GM19239 (cell line): ENCODE measurements at places on chromosomes 4 and X.

GRCh38 chr4:182895791-182896292 lies 21.3 kb downstream of the DCTD start:
- no peak for DNase-seq

DNA sequence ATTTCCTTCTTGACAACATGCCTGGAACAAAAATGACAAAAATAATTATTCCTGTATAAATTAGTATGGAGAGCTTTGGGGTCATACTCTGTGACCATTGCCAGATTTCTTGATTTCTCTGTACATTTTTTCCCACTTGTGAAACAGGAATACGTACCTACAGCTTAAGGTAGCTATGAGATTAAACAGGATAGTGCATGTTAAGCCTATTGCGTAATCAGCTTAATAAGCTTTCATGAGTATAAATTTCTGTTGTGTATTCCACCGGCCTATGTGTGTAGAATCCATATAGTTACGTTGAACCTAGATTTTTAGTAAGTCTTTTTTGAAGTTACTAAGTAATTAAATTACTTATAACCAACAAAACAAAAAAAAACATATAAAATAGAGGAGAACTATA lies 334.9 kb downstream of the DCTD start:
- no peak for DNase-seq

- DNase-seq = no peak
These were observed 3.6 kb downstream of the LINC00632 start for GRCh38 chrX:140713174-140713539.

GRCh38 chr4:78766650-78767049 lies 9.5 kb upstream of the BMP2K start:
- peak; percentile 26 for DNase-seq

DNA sequence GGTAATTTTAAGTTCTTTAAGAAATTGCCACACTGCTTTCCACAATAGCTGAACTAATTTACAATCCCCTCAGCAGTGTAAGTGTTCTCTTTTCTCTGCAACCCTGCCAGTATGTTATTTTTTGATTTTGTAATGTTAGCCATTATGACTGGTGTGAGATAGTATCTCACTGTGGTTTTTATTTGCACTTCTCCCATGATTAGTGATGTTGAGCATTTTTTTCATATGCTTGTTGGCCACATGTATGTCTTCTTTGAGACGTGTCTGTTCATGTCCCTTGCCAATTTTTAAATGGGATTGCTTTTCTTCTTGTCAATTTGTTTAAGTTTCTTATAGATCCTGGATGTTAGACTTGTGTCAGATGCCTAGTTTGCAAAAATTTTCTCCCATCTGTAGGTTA lies 86.1 kb downstream of the BMP3 start:
- no peak for DNase-seq

DNA sequence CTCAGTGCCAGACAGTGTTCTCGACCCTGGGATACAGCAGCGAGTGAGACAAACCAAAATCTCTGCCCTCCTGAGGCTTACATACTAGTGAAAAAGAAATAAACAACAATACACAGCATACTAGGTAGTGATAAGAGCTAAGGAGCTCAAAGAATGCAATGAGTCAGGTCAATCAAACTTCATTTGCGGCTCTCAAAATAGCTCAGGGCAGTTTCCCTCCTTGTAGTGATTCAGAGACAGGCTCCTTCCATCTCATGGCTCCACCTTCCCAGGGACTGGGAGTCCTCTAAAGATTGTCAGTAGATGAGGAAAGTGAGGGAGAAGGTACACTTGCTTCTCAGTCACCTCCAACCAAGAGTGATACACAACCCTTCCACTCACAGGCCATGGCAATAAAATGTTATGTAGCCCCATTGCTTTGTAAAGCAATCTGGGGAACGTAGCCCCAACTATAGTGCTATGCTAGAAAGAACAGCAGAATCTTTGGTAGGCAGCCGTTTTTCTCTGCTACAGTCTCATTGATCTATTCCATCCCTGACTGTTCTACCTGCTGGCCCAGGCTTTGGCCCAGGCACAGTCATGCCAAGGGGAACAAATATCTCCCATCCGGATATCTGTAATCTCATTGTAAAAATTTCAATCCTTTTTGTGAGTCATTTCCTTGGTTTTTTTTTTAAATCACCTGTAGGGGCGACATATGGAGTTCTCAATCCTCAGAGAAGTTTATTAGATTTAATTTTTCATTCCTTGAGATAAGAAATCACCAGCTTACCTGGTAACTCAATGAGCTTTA lies 183.1 kb upstream of the S100G start:
- no peak for DNase-seq

DNA sequence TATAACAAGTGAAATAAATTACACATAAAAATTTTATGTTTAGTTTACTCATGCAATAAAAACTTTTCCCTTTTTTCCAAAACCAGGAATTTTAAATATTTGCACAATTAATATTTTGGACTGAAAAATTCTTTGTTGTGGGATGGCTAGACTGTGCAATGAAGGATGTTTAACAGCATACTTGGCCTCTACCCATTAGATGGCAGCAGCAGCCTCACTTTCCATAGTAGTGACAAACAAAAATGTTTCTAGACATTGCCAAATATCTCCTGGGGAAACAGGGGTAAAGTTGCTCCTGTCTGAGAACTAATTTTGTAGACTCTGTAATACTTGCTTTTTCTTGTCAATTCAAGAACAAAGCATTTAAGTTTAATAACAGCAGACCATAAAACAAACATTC lies 49.8 kb downstream of the SCLT1 start:
- DNase-seq = no peak

DNA sequence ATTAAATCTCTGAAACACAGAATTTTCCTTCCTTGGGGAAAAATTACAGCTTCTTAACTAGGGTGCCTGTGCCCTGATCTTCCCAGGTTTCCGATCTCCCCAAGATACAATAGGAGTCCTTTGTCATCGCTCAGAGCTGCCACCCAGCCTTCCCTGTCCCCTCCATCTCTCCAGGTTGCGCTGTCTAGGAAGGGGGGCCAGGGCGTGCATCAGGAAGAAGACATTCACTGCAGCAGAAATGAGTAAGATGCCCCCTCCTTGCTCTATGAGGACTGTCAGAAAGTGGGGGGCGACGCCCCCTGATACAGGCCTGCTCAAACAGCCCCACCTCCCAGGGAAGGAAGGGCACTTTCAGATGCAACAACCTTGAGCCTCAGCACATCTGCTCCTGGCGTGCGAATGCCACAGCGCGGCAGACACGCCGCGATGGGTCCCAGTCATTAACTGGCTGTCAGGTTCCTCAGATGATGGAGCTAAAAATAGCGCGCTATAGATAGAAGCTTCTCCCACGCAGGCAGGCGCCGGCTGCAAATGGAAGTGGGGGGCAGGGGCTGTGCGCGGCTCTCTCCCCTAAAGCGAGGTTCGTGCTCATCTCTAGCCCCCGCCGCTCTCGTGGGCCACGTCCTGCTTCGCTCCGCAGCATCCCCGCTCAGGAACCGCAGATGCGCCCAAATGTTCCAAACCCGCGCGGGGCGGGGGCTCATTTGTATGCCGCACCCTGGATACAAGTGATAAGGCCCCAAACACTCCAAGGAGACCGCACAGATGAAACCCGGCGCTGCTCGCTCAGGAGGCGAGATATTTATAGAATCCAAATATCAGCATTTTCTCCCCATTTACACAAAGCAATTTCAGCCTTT lies 57.6 kb upstream of the LGI2 start:
- no peak for DNase-seq

DNA sequence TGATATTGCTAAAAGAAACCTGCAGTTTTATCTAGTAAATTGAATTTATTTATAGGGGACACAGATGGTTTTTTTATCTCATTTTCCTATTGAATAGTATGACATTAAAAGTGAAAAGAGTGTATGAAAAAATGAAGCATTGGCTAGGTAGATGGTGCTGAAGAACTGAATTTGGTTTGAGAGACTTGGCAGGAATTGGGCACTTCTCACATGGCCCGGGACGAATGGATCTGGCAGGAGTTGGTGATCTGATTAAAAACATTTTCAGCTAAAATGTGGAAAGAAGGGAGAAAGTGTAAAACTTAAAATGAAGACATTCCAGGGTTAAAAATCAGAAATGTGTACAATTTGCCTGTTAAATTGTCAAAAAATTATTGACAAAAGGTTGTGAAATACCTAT lies 1088.5 kb upstream of the PABPC4L start:
- no peak for DNase-seq

- no peak for DNase-seq
These were observed 47.1 kb upstream of the KLHL34 start for GRCh38 chrX:21705225-21705624.
